K562 (cell line): ENCODE measurements at places on chromosomes 2 and 18. TPM values are rescaled to one million over a fixed set of nuclear protein-coding genes. Genes with fewer than 3 reads are reported as not detected.

Gene SCN9A
- 8.5 and 10.4 TPM in 2 replicates for total RNA-seq

- no peaks in the 10 kb centered on the region for H3K36me3 ChIP-seq
- no peak overlapping the region for H3K27ac ChIP-seq
- no peak for DNase-seq
- H3K4me3 ChIP-seq = no peak overlapping the region
- H3K27me3 ChIP-seq = no peaks in the 10 kb centered on the region
These were observed 479.3 kb downstream of the CPS1 start for GRCh38 chr2:211035548-211036185.

- no peaks in the 10 kb centered on the region for H3K4me1 ChIP-seq
- H3K27me3 ChIP-seq = peaks cover 59% of the 10 kb centered on the region
These were observed 137.9 kb downstream of the NAPG start for GRCh38 chr18:10663750-10664149.

DNA sequence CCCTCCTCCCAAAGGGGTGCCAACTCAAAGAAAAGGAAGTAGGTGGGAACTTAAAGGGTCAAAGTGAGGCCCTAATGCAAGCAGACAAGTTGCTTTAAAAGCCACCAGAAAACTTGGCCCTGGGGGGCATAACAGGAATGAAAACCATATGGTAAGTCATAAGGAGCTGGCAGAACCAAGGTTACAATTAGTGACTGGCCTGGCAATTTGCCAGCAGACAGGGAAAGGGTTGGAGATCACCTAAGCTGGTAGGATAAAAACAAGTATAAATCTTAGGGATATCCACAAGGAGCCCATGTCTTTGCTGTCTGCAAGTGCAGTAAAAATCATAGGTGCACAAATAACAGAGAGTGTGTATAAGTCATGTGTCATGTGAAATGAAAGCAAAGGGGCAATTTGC is 256.7 kb upstream of the LRRTM4 start:
- no peak for DNase-seq
- H3K4me1 ChIP-seq = no peaks in the 10 kb centered on the region
- no peak overlapping the region for H3K27ac ChIP-seq
- H3K4me3 ChIP-seq = no peak overlapping the region
- no peaks in the 10 kb centered on the region for H3K27me3 ChIP-seq

DNA sequence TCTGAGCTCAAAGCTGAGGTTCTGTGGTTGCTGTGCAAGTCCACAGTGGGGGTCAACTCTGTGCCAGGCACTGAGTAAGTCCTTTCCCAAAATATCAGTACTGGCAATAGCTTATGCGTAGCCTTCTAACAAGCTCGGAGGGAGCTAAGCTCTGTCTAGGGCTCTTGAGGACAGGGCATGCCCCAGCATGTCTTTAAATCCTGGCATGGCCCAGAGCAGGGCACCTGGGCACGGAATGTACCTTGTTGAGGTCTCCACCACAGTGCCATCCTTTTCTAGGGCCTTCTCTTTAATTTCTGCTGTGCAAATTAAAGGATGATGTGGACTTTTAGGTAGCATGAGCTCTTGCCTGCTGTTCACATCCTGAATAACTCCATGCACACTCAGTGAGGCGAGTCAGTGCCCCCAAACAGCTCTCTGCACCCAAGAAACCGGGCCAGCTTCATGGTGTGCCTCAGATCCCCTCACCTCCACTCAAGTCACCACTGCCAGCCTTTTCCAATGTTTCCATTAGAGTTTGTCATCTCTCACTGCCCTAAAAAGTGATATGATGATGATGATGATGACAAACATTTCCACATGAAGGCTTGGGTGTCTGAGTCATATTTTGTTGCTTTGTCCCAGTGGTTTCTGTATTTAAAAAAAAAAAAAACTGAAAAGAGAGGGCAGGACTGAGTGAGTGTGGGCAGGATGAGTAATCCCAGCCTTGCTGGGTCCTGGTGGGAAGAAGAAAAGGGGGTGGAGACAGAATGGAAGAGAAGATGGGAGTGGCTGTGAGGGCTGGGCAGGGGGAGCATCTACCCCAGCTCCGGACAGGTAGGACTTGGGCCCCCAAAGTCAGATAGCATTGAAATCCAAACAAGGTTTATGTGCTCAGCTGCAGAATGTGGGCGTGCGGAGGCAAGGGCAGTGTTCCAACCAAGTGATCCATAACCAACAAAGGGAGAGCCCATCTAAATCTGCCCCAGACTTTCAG is 78.9 kb downstream of the ZBTB7C start:
- no peaks in the 10 kb centered on the region for H3K4me1 ChIP-seq
- peaks cover 18% of the 10 kb centered on the region for H3K27me3 ChIP-seq
- no peaks in the 10 kb centered on the region for H3K36me3 ChIP-seq
- no peak overlapping the region for H3K27ac ChIP-seq
- DNase-seq = no peak
- H3K4me3 ChIP-seq = no peak overlapping the region

DNA sequence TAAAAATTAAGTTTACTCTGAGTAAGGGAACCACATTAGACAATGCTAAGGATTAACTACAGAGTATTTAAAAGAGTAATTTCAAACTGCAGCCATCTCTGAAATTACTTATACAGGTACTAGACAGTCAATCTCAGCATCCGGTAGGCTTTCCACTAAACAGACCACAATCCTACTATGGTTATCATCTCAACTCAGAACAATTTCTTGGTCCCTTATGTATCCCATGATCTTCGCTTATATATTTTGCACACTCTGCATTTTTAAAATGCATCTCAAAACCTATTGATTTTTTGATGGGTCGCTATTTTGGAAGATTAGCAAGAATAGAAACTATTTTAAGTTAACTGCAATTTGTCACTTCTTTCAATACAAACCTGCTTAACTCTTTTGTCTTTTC is 1.4 kb downstream of the PPP4R1 start:
- peaks cover 23% of the 10 kb centered on the region for H3K36me3 ChIP-seq
- DNase-seq = no peak
- H3K4me1 ChIP-seq = peaks cover 12% of the 10 kb centered on the region
- H3K4me3 ChIP-seq = peak overlapping the region; percentile 84

- no peak for DNase-seq
- no peaks in the 10 kb centered on the region for H3K4me1 ChIP-seq
- H3K4me3 ChIP-seq = no peak overlapping the region
- no peak overlapping the region for H3K27ac ChIP-seq
- no peaks in the 10 kb centered on the region for H3K27me3 ChIP-seq
These were observed 135.9 kb downstream of the ZNF407 start for GRCh38 chr18:74733598-74733997.

Gene TMEM198
- 2.4 and 3.8 TPM in 2 replicates for total RNA-seq

Gene BCL2
- total RNA-seq = 1.1 and 1.2 TPM in 2 replicates

Gene MYOM1
- total RNA-seq = 0.29 and 0.35 TPM in 2 replicates

- H3K27me3 ChIP-seq = no peaks in the 10 kb centered on the region
- H3K27ac ChIP-seq = no peak overlapping the region
- no peaks in the 10 kb centered on the region for H3K36me3 ChIP-seq
- H3K4me1 ChIP-seq = no peaks in the 10 kb centered on the region
- DNase-seq = no peak
These were observed 167.1 kb downstream of the SLC8A1 start for GRCh38 chr2:40284797-40285196.

DNA sequence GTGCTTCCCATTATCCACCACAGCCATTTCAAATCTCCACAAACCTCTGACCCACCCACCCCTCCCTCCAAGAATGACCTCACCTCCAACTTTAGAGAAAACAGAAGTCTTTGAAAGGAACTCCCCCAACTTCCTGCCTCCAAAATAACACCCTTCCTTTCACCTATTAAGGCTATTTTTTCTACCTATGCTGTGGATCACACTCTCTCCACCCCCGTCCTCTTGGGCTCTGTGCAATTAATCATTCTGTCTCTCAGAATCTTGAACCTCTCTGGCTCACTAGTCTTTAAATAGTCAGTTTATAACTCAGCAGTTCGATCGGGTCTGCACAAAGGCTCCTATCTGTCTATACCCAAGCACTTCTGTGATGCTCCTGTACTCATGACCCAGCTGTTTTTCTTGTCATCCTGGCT is 37.3 kb upstream of the XPO1 start:
- H3K36me3 ChIP-seq = no peaks in the 10 kb centered on the region
- H3K27me3 ChIP-seq = no peaks in the 10 kb centered on the region
- DNase-seq = no peak
- no peak overlapping the region for H3K4me3 ChIP-seq

DNA sequence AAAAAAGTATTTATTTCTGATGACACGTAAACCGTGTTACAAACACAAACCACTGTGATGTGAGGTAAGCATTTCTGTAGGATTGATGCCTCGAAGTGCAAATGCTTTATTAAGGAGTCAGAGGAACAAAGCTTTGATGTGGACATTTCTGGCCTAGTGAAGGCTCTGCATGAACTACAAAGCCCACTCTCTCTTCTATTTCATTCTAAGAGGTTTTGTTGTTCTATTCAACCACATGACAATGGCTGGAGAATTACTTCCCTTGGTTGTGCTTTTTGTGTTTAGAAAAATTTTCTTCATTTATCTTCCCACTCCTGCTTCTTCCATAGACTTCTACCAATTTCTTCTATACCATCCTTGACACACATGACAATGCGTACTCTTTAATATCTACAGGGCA is 125.7 kb upstream of the CCDC195 start:
- no peak for DNase-seq
- no peaks in the 10 kb centered on the region for H3K4me1 ChIP-seq
- no peaks in the 10 kb centered on the region for H3K27me3 ChIP-seq
- H3K36me3 ChIP-seq = no peaks in the 10 kb centered on the region

Gene OXER1
- total RNA-seq = not detected in 2 replicates

DNA sequence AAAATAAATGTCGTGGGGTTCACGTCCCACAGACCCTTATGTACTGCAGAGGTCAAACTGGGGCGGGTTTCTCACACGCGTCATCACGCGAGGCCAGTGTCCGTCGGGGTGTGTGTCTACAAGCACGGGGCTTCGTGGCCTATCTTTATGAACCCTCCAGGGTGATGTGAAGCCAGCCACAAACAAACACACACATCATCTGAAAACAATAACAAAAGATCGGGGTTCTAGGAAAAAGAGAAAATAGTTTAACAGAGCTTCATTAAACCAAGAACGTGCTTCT is 23.3 kb downstream of the LDLRAD4 start:
- H3K27me3 ChIP-seq = peaks cover 13% of the 10 kb centered on the region; the same call in 2 of the 3 replicates
- no peak overlapping the region for H3K4me3 ChIP-seq
- no peaks in the 10 kb centered on the region for H3K36me3 ChIP-seq
- no peaks in the 10 kb centered on the region for H3K4me1 ChIP-seq
- H3K27ac ChIP-seq = no peak overlapping the region
- no peak for DNase-seq

- H3K27me3 ChIP-seq = no peaks in the 10 kb centered on the region
- peaks cover 8% of the 10 kb centered on the region; the same call in 2 of the 3 replicates for H3K36me3 ChIP-seq
- no peak overlapping the region for H3K4me3 ChIP-seq
- no peaks in the 10 kb centered on the region for H3K4me1 ChIP-seq
- H3K27ac ChIP-seq = no peak overlapping the region
These were observed 93.9 kb downstream of the TMEM131 start for GRCh38 chr2:97901862-97902261.

DNA sequence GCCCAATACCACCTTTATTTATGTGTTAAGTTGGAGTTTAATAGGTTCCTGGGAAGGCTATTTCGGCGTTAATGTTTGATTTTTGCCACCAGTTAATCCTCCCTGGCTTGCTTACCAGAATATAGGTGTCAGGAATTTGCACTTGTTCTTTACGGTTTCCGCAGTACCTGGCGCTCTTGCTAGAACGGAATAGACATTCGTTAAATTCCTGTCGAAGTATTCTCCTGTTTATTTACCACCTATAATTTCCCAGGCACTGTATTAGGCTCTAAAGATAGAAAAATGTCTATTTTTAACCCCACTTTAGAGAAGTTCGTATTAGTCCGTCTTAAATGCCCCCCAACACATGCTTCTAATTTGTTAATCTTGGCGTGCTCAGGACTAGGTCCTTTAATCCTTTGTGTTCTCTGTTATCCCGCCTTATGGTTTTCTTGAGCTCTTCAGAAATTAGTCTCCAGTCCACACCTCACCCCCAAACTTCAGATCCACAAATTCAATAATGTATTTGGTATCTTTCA is 575 bp downstream of the CCDC150 start:
- no peaks in the 10 kb centered on the region for H3K36me3 ChIP-seq
- no peaks in the 10 kb centered on the region for H3K27me3 ChIP-seq
- H3K4me3 ChIP-seq = peak overlapping the region; percentile 83
- DNase-seq = no peak
- peaks cover 12% of the 10 kb centered on the region; the same call in 2 of the 3 replicates for H3K4me1 ChIP-seq

- H3K4me1 ChIP-seq = no peaks in the 10 kb centered on the region
- DNase-seq = no peak
- no peaks in the 10 kb centered on the region for H3K27me3 ChIP-seq
- H3K4me3 ChIP-seq = no peak overlapping the region
- H3K36me3 ChIP-seq = peaks cover 8% of the 10 kb centered on the region; the same call in 2 of the 3 replicates
- no peak overlapping the region for H3K27ac ChIP-seq
These were observed 20.8 kb downstream of the RALBP1 start for GRCh38 chr18:9495916-9496705.

DNA sequence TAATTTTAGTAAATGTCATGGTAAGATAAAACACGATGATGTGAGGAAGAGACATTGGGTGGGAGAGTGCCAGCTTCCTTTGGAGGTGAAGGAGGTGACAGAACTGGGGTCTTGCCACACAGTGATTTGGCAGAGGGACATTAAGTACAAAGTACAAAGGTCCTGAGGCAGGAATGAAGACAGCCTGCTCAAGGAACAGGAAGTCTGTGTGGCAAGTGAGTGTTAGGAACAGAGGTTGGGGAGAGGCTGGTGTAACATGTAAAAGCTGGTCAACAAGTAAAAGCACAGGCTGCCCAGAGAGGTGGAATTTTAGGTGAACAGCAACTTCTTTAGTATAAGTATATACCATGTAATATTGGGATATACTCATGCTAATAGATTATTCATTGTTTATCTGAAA is 73.1 kb downstream of the INPP5D start:
- no peaks in the 10 kb centered on the region; the same call in 1 of the 2 replicates for H3K4me1 ChIP-seq
- no peak for DNase-seq
- H3K27me3 ChIP-seq = no peaks in the 10 kb centered on the region
- H3K27ac ChIP-seq = no peak overlapping the region
